ENCODE measurements at places on chromosomes 6 and 20.

DNA sequence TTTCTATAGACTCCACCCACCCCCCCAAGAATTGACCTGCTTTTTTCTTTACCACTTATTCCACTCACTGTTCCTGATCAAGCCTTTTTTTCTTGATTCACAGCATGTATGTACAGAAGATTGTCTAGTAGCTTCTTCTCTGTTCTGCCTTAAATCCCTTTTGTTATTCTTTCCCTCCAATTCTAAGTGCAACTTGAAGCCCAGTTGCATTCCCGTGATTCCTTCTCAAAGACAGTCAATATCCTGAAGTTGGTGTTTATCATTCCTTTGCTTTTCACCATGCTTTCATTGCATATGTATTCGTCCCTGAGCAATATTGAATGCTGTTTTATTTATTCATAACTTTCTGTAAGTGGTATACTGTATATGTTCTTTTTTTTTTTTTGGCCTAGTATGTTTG, 21.0 kb downstream of the XRN2 start:
- DNase-seq, result no peak

- DNase-seq, result no peak
These were observed 15.0 kb downstream of the OR2B3 start for GRCh38 chr6:29071831-29072723.

DNA sequence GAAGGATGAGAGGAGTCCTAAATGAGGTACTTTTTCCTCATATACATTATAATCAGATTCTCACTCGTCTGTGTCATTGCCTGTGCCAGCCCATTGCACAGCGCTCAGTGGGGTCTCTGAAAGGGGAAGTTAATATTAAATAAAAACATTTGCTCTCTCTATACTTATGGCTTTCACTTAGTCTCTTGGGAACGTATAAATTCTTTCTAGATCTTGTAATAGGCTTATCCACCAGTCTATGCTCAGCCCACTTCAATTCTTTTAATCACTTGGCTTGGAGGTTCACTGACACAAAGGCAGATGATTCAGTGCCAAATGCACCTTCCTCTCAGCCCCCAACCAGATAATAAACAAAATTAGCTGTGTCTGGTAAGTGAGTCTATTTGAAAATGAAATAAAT, 164.3 kb upstream of the OGFRL1 start:
- DNase-seq, result no peak

- DNase-seq, result no peak
These were observed 81.8 kb downstream of the PROKR2 start for GRCh38 chr20:5234978-5235377.

DNA sequence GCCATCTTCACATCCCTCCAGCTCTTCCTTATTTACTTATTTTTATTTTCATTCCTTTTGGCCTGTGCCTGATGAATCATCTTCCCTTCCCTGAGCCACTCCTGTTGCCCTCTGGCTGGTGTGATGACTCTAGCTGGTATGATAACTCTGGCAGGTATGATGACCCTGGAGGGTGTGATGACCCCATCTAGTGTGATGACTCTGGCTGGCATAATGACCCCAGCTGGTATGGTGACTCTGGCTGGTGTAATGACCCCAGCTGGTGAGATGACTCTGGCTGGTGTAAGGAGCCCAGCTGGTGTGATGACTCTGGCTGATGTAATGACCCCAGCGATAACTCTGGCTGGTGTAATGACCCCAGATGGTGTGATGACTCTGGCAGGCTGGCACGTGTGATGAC, 426.8 kb downstream of the QKI start:
- DNase-seq, result no peak

GRCh38 chr20:39853636-39854035, 835.4 kb downstream of the MAFB start:
- no peak for DNase-seq

- no peak for DNase-seq
These were observed 140.1 kb downstream of the QKI start for GRCh38 chr6:163554663-163555062.

GRCh38 chr6:168053957-168054471, 25.0 kb downstream of the FRMD1 start:
- DNase-seq, result no peak

DNA sequence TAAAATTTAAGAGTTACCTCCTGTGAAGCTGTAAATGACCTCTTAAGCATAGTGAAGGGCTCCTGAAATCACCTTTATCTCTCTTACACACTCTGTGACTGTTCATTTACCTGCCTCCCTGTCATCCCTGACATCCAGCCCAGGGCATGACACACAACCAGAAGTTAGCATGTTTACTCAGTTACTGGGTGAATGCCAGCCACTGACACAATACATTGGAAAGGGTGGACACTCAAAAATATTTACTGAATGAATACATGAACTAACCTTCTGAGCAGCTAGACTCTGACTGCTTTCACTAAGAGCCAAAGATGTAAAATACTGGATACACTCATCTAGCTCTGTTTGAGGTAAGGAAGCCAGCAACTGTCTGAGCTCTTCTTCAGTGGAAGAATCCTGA, 25.3 kb downstream of the SERAC1 start:
- no peak for DNase-seq

- no peak for DNase-seq
These were observed 971.3 kb upstream of the DEFB115 start for GRCh38 chr20:30286157-30286556.

GRCh38 chr6:76612954-76613353, 540.5 kb upstream of the IMPG1 start:
- DNase-seq, result no peak

GRCh38 chr6:91181416-91181815, 594.5 kb upstream of the MAP3K7 start:
- DNase-seq, result no peak

DNA sequence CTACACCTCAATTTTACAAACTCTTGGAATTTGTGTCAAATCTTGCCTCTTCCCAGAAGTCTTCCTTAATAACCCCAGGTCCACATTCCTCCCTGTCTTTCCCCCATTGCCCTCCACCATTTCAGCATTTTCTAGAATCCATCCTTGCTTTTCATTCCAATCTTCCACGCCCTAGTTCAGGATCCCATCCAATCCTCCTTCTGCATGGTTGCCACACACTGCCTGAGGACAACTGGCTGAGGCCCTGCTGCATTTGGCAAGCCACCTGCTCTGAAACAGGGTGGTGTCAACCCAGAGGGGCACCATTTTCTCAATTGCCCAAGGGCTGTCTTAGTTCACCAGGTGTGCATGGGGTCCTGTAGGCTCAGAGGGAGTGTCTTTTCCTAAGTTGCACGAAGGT, 37.9 kb upstream of the RFPL4B start:
- DNase-seq, result no peak

DNA sequence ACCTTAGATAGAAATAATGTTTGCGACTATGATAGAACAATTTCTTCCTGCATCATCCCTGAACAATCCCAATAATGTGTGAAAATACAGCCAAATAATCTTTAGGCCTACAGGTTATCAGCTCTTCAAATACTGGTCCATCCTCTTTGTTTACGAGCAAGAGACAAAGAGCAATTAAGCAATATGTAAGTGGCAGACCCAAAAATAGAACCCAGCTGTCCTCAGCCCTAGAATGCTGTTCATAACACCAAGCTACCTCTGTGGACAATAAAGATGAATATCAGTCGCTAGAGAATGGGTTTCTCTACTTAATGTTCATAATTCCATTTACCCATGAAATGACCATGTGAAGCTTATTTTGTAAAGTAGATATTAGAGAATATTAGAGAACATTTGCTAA, 28.4 kb upstream of the OSTM1 start:
- DNase-seq, result no peak

DNA sequence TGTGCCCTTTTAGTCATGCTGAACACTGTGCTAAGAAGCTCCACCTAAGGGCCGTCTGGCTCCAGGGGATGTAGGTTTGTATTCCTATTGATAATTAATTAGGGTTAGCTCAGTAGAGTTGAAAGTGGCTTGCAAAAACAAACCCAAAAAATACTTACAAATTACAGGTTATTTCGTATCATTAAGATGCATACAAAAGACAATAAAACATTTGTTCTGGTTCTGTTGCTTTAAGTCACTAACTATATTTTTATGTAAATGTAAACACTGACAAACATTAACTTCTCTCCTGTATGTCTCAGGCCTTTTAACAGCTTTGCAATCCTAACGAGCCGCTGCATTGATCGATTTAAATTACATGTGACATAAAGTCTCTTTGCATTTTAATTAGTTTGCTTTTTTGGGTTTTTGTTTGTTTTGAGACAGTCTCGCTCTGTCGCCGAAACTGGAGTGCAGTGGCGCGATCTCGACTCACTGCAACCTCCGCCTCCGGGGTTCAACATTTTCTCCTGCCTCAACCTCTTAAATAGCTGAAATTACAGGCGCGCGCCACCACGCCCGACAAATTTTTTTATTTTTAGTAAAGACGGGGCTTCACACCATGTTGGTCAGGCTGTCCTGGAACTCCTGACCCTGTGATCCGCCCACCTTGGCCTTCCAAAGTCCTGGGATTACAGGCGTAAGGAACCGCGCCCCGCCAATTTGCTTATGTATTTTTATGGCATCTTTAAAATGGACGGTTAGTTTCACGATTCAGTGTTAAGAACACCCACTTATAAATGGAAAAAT, 110.9 kb downstream of the HFE start:
- peak; percentile 77 for DNase-seq

DNA sequence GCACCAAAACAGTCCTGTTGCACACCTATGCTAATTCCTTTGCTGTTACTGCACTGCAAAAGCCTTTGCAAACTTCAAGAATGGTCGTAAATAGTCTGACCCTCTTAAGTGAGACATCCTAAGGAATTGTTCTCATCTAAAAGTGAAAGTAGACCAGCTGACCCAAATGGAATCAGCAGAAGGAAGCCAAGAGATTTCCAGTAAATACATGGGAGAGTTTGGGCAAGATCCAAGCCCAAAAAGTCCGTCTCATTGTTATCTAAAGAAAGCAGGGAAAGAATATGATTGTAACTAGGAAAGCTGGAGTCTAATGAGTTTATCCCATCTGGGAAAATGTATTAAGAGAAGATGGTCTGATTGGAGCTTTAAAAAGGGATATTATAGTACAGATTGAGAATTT, 43.0 kb upstream of the HIVEP1 start:
- DNase-seq, result no peak

DNA sequence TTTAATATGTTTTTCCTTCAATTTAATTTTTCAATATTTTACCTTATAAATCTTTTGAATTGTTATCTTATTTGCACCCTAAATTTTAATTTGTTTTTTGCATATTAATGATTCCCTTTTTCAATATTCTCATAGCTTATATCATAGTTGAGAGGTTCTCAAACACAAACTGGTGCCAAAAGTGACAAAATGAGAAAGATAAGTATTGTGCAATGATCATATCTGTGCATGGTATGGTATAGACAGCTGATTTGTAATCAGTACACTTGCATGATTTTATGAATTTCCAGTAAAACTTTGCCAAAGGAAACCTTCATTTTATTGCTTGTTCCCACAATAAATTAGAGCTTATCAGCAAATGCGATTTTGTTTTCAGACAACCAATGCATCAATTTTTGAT, 161.0 kb upstream of the HDAC2 start:
- no peak for DNase-seq

- no peak for DNase-seq
These were observed 17.0 kb upstream of the SLA2 start for GRCh38 chr20:36663031-36663430.

DNA sequence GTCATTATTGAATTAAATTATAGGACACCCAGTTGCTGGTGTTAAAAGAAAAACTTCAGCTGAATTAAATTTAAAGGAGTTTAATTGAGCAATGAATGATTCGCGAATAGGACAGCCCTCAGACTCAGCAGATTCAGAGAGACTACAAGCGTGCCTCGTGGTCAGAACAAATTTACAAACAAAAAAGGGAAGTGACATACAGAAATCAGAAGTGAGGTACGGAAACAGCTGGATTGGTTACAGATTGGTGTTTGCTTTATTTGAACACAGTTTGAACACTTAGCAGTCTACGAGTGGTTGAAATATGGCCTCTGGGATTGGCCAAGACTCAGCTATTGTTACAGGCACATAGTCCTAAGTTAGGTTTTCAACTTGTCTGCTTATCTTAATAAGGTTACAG, 25.8 kb upstream of the TNFRSF21 start:
- no peak for DNase-seq

DNA sequence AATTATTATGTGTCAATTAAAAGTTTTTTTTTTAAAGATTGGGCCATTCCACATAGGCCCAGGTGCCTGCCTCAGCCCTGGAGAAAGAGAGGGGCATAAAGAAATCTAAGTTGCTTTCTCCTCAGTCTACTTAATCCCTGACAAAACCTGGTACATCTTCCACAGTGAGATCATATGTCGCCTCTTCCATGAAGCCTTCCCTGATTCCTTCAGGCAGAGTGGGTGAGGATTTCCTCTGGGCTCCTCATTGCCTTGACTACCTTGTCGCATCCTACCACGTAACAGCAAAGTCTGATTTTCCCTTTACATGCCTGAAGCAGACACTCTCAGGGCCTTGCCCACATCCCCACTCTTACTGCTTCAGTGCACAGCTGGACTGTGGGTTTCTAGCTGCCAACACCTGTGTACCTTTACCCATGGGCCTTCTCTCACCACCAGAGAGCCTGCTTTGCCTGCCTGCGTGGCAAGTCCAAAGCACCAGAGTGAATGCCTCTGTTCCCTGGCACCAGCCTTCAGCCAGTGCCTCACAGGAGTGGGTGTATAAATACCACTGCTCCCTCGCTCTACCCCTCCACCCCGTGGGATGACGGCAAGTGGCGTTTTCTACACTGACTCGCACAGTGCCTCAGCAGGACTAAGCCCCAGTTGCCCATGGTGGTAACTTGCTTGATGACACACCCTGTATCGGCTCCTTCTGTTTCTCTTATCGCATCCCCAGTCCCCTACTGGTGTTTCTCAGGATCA, 68.0 kb downstream of the EYA2 start:
- DNase-seq, result no peak

DNA sequence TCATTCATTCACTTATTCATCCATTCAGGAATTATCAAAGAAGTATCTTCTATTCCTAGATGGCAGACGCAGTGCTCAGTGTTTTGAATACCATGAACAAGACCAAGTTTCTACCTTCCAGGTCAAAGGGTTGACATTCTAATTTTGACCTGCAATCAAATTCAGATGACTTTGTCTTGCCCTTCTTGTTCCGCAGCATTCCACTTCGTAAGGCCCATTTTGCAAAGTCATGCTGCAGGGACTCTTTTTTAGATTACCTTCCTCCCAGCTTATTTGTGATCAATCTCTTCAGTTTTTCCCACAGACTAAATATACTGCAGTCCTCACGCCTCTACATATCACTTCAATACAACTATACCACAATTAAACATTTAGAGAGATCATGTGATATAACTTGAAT, 7.1 kb upstream of the TAAR1 start:
- DNase-seq, result no peak

- DNase-seq, result no peak
These were observed 14.2 kb upstream of the PREX1 start for GRCh38 chr20:48841875-48842529.

Measured in sigmoid colon (tissue), 7 donors.